ENCODE measurements at places on chromosomes 12 and 14.
A peak's percentile ranks its signal among the peaks of the same experiment; 100 is the strongest.

- DNase-seq = peak; percentile 36
These were observed 128.3 kb upstream of the FGD4 start for GRCh38 chr12:32270818-32271710.

GRCh38 chr14:59484639-59485175, 390 bp downstream of the JKAMP start:
- DNase-seq = no peak

GRCh38 chr12:20963762-20964161, 153.3 kb downstream of the SLCO1B3 start:
- DNase-seq = no peak

- peak; percentile 11 for DNase-seq
These were observed 146.4 kb upstream of the ARID2 start for GRCh38 chr12:45582986-45583659.

DNA sequence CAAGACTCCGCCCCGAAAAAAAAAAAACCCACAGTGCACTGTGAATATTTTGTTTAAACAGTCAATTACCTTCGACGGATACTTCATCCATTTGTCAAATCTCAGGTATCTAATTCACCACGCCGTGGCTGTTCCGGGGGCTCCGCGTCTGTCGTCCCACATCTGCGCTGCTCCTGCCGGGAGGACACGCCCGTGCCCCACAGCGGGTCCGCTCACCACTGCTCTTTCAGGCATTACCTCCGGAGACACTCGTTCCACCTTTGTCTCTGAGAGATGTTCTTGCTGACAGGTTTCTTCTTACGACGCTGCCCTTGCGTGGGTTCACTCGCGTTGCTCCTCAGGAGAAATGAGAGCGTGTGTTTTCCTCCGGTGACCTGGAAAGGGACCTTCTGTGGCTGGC, 46.9 kb upstream of the FBRSL1 start:
- DNase-seq = no peak

- no peak for DNase-seq
These were observed 247.9 kb downstream of the SSPN start for GRCh38 chr12:26443309-26443708.

DNA sequence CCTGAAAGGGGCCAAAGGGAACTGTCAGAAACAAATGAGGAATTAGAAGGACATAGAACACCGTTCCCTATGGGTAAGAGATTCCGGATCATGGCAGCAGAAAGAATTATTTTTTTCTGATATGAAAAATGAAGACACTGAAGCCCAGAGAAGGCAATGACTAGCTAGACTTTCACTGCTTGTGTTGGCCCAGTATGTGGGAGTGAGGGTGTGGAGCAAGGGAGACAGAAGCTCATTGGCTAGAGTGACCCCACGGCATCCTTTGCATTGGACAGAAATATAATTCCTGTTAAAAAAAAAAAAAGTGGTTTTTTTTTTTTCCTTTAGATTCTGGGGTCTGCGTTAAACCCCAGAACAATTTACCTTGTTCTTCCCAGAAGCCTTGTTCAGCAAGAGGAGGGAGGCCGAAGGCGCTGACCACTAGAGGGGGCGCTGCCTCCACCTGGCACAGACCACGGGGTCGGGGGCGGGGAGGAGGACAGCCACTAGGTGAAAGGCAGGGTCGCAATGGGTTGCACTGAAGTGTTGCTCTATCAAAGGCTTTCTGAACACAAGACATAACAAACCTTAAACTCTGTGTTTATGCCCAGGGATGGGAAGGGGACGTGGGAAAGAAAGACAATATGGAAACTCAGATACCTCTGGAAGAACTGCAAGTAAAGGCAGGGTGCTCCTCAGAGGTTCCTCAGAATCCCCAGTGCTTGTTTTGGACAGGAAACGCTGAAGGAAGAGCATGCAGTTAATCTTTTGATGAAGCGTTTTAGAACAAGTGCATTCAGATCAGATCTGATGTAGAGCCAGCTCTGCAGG, 156.8 kb downstream of the KCNA5 start:
- DNase-seq = no peak

- no peak for DNase-seq
These were observed 170.4 kb upstream of the HIF1A start for GRCh38 chr14:61524936-61525292.

- no peak for DNase-seq
These were observed 340.0 kb upstream of the STXBP6 start for GRCh38 chr14:25389948-25390347.

GRCh38 chr12:42809226-42809625, 219.7 kb upstream of the PRICKLE1 start:
- DNase-seq = peak; percentile 38

DNA sequence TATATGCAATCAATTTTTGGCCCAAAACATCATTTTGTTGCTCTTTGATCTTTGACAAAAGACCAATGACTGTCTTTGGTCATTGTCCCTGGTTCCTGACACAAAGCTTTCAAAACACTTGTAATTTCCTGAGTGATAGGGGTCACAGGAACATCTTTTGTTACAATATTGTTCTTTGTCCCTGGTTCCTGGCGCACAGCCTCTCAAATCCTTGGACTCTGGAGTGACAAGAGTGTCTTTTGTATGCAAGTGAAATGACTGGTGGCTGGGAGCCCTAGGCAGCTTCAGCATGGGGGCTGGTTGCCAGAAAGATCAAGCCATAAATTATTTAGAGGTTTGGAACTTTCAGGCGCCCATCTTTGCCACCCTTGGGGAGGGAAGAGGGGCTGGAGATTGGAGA, 53.9 kb downstream of the DNAH10 start:
- no peak for DNase-seq

DNA sequence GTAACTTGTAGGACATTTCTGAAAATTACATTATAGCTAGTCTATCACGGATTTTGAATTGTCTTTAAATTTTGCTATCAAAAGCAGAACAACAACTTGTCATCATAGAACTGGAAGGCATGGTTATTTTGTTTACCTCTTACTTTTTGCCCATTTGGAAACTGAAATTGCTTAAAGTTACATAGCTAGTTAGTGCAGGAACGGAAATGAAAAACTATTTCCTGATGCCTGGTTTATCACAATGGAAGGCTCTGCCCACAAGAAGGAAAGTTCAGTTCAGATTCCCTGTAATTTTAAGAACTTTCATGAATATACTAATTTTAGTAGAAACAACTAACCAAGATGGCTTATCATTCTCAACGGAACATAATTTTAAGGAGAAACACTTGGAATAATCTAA, 427.7 kb downstream of the RAD51B start:
- DNase-seq = no peak

DNA sequence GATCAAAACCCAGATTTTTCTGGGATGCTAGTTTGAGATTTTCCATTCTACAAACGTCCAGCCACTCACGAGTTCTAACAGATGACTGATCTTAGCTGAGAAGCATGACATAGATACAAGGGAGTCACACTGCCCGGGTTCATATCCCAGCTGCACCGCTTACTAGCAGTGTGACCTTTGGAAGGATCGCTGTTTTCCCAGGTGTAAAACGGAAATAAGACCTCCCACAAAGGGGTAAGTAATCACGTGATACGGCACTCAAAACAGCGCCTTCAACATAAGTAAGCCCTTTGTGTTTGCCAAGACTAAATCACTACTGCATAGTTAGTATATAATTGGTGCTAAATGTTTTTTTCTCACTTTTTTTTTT, 624 bp upstream of the PWP1 start:
- DNase-seq = peak; percentile 42

GRCh38 chr12:4153343-4153892, 120.1 kb upstream of the CCND2 start:
- DNase-seq = no peak

- DNase-seq = no peak
These were observed 62.6 kb upstream of the BICD1 start for GRCh38 chr12:32043928-32044549.

DNA sequence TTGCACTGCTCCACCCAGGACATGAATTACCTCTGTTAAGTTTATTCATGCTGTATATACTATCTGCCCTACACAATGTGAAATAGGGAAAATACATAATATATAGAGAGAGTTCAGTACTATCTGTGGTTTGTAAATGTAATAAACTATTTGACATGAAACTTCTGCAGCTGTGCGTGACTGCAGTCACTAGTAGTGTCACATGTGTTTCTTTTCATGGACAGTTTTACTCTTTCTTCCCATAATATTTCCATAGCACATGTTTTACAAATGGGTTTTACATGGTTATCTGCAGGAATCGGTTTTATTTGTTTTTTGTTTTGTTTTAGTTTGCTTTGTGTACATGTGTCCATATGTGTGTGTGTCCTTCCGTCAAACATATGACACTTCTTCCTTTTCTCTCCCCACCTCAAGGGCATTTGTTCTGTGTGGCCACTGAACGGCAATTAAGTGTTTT, 1644.1 kb upstream of the FLRT2 start:
- DNase-seq = no peak

DNA sequence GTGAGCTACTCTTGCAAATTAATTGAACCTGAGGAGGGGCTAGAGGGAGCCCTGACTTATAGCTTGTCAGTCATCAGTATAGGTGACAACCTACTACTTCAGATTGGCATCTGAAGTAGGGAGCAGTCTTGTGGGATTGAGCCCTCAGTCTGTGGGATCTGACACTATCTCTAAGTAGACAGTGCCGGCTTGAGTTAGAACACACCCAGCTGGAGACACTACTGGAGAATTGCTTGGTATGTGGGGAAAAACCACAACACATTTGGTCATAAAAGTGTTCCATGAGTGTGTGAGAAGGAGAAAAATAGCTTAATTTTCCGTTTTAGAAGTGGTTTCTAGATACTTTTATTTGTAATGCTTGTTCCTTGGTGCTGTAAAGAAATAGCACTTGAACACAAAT, 30.5 kb upstream of the DDHD1 start:
- DNase-seq = no peak

DNA sequence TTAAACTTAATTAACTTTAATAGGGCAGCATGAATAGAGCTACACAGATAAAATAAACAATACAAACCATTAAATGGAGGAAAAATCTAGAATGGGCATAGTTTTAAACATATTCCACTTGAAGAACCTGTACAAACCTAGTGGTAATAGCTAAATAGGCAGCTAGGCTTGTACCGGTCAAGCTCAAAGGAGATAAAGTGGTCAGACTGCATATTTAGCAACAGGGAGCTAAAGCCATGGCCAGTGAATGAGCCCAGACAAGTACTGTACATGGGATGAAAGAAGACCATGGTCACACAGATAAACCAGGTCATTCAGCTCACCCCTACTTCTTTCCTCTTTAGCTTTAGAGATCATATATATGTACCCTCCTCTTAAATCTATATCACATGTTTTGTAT, 186.6 kb upstream of the KRR1 start:
- no peak for DNase-seq

GRCh38 chr12:26369588-26369987, 174.2 kb downstream of the SSPN start:
- peak; percentile 83 for DNase-seq

- DNase-seq = peak; percentile 15
These were observed 25.5 kb downstream of the NKX2-8 start for GRCh38 chr14:36556811-36557433.

DNA sequence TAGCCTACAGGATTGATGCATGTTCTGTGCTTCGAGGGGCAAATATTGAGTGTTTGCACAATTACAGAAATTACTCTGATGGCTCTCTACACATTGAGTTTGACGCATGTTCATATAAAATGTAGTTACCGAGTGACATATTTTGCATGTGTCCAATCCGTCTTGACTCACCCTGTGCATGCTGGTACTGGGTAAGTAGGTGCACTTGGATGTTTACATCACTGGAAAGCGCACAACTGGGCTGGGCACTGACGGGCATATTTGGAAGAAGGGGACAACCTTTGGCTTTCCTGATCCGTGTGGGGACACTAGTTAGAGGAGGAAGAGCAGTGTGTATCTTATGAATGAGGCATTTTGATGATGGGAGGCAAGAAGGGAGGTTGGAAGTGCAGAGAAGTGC, 4.9 kb upstream of the KRT6A start:
- no peak for DNase-seq

- peak; percentile 24 for DNase-seq
These were observed 4.9 kb downstream of the PRICKLE1 start for GRCh38 chr12:42584651-42585111.

DNA sequence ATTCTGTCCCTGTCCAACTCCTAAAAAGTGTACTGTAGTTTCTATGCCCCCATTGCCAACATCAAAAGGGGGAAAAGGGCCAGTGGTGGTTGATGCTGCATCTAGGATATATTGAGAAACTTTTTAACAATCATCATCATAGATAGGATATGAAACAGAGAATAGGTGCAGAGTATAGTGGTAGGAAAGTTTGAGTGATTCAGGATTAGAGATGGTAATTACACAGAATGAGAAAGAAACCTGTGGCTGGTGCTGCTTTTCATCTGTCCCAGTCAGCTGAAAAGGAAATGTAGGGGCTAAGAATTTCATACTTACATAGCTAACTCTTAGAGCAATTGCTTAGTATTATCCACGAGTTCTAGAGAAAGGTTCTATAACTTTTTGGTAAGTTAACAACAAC, 67.6 kb downstream of the GTF2A1 start:
- no peak for DNase-seq

GRCh38 chr12:116262741-116263140, 14.8 kb downstream of the MED13L start:
- DNase-seq = no peak

DNA sequence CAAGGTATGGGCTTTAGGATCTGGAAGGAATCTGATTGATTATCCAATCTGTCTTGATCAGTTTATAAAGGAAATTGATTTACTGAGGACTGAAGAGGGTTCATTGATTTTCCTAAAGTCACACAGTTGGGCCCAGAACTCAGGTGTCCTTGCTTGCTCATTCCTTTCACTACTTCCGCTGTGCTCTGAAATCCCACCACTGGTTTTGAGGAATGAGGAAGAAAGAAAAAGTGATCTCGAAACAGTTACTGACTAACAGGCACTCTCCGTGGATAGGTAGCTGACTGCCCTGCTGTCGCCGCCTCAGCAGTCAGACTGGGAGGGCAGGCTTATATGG, at the start of gene FITM1:
Gene FITM1, plus strand, starts transcription at position 280 of the 337 bp plus-strand sequence. CDS start 905 bp downstream, outside the sequence.
- no peak for DNase-seq

DNA sequence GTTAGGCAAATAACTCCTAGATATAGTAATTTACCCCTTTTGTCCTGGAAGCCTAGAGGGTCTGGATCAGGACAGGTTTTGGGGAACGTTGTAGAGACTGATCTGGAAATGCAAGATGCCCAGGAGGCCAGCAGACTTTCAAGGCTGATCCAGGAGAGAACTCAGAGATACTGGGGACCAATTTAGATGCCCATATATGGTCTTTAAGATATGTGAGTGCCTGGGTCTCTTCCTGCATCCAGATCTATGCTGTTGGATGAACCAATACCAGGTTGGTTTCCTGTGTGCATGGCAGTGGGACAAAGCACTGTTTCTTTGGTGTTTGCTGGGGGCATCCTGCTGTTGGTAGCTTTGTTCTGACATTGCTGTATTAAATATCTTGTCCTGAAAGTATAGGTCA, 5.4 kb downstream of the ERG28 start:
- no peak for DNase-seq

- no peak for DNase-seq
These were observed 31.1 kb upstream of the NUBPL start for GRCh38 chr14:31530136-31530535.

Data from astrocyte of the spinal cord (primary cell).